ENCODE measurements at places on chromosomes 6 and 20. TPM values are rescaled to one million over a fixed set of nuclear protein-coding genes. Genes with fewer than 3 reads are reported as not detected.

The CRISP3 gene
- 100 TPM for total RNA-seq

The GRM1 gene
- not detected for total RNA-seq

The FOXA2 gene
- total RNA-seq, result 1.1 TPM

The OR2J1 gene
- total RNA-seq, result not detected

The COX4I2 gene
- total RNA-seq, result 6.3 TPM

The NHSL1 gene
- total RNA-seq, result 17.3 TPM

The HUS1B gene
- 0.92 TPM for total RNA-seq

The LTB gene
- 1.7 TPM for total RNA-seq

The LINC00237 gene
- not detected for total RNA-seq

The VNN1 gene
- 0.31 TPM for total RNA-seq

The ALDH8A1 gene
- not detected for total RNA-seq

The GPX5 gene
- not detected for total RNA-seq

The PNLDC1 gene
- total RNA-seq, result 0.82 TPM

The ENPP4 gene
- total RNA-seq, result 44.0 TPM

The RAMACL gene
- total RNA-seq, result 3.4 TPM

The ZNF292 gene
- 72.2 TPM for total RNA-seq

The SLC17A2 gene
- total RNA-seq, result not detected

The PTCRA gene
- total RNA-seq, result 1.8 TPM

The DEFB124 gene
- not detected for total RNA-seq

The HAO1 gene
- not detected for total RNA-seq

The SLC26A8 gene
- total RNA-seq, result not detected

The GHRH gene
- total RNA-seq, result not detected

The OLIG3 gene
- total RNA-seq, result not detected

The CFB gene
- total RNA-seq, result 7.1 TPM

The SLA2 gene
- 0.21 TPM for total RNA-seq

The RBL1 gene
- total RNA-seq, result 12.9 TPM

Measured in tongue (tissue), 3 donors.